T-helper 2 cell (primary cell): ENCODE measurements at places on chromosomes 12 and 14.

DNA sequence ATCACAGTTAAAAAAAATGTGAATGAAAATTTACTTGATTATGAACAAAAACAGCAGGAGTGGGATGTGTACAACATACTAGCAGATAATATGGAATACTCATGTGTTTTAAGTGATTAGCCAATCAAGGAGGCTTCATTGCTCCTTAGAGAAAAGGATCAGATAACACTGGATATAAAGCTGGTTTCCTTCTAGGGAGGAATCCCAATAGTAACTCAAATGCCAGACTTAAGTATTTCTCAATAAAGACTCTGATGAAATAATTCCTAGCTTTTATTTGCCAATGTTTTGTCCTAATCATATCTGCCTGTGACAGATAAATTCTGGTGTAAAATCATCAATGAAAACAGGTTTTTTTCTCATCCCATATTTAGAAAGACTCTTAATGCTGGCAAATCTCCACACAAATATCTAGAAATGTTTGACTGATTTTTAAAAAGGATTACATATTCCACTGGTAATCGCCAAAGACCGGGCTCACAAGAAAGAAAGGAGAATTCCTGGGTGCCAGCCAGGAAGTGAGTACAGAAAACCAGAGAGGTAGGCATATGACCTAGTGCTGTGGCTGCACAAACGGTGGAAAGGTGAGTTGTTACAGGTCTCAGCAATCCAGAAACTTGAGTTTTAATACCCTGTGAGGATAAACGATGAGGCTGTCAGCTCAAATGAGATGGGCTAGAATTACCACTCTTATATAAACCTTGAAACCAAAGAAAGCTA lies 108.6 kb upstream of the TTC7B start:
- DNase-seq, result no peak

DNA sequence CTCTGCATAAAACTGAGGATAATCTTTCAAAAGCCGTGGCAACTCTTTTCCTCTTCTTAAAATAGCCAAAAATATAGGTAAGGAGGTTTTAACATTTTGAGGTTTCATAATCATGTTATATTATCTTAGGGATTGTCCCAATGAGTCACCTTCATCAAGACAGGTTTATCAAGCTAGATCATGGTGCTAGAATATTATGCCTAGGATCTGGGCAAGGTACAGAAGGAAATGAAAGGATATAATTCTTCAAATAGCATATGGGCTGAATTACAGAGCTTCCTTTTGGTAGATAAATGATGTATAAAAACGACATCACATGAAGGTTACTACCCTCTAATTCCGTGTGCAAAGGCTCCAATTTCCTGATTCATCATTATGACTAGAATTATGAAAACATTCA lies 28.6 kb upstream of the TBC1D15 start:
- DNase-seq, result no peak

DNA sequence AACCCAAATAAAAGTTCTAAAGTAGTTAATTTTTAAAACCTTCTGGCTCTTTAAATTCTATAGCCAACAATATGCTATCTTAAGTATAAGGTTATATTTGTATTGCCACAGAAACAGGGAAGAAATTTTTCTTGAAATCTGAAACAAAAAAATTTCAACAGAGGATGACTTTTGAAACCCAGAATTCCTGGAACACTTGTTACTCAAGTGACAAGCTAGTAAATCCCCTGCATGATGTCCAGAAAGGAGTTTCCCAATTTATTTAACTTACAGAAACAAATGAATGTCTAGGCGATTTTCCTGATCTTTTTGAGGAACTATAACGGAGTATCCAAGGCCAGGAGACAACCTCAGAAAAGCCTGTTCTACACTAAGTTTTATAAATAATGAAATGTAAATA lies 69.6 kb downstream of the SLC41A2 start:
- DNase-seq, result no peak

DNA sequence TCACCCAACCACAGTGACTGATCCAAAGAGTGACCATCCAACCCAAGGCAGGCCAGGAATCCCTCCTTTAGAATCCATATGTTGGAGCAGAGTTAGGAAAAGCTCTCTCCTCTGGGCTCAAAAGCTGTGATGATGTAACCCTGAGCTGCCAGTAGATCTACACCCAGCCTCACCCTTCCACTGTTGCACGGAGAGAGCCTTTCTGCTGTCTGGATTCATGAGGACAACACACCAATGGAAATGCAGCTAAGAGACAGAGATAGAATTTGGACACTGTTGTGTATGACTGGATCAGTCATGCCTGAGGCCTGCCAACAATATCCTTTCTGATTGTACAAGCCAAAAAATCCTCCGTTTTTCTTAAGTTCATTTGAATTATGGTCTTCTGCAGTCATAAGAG lies 4.4 kb upstream of the OR6J1 start:
- no peak for DNase-seq

DNA sequence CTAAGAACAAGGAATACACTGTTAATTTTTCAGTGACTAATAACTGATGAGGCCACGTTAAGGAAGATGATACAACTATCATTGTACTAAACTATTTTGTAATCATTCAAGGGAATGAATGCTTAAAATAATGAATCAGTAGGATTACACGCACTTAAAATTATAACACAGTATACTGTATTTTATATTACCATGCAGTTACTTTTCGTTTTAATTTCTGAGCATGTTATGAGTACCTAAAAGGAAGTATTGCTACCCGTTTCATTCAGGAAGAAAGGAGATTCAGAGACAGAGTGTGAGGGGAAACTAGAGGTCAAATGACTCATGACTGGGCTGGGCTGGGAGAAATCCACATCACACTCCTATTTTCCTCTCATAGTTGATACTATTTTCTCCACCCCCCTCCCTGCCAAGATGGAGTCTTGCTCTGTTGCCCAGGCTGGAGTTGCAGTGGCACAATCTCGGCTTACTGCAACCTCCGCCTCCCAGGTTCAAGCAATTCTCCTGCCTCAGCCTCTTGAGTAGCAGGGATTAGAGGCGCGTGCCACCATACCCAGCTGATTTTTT lies 202.0 kb downstream of the PPM1H start:
- DNase-seq, result no peak

GRCh38 chr12:120866108-120866507 lies 38.0 kb downstream of the SPPL3 start:
- DNase-seq, result no peak

- no peak for DNase-seq
Measured at GRCh38 chr14:101025696-101026095, 122.2 kb upstream of the RTL1 start.

GRCh38 chr14:72619111-72619571 lies 274.8 kb downstream of the DPF3 start:
- no peak for DNase-seq

- no peak for DNase-seq
Measured at GRCh38 chr12:93059288-93059687, 130.2 kb upstream of the EEA1 start.

GRCh38 chr12:100789146-100789545 lies 5.4 kb upstream of the ANO4 start:
- no peak for DNase-seq

GRCh38 chr14:44300916-44301315 lies 206.2 kb downstream of the FSCB start:
- DNase-seq, result no peak

- DNase-seq, result no peak
Measured at GRCh38 chr14:102696856-102697495, 80.3 kb upstream of the TRAF3 start.

DNA sequence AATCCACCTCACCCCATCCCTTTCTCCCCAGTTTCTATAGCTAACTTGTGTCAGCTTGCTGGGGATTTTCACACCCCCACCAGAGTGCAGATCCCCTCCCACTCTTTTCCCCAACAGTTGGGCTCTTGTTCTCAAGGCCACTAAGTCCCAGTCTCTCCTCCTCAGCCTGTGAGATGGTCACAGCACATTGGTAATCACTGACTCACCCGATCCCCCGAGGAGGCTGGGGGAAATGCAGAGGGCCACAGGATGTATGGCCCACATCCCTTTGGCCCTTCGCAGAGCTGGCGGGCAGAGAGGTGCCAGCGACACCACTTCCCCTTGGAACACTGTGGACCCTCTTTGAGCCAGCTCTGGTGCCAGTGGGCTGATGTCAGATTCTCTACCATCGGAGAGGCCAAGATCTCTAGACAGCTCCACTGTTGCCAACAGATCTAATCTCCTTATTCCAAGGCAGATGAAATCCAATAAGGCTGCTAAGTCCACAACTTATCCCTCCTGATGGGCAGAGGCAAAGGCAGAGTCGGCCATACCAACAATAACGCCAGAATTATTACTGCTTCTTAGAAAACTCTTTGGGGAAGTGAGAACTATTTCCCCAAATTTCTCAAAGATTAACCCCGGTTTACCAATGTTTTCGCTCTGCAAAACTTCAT lies 1.6 kb downstream of the FMNL3 start:
- DNase-seq, result no peak

DNA sequence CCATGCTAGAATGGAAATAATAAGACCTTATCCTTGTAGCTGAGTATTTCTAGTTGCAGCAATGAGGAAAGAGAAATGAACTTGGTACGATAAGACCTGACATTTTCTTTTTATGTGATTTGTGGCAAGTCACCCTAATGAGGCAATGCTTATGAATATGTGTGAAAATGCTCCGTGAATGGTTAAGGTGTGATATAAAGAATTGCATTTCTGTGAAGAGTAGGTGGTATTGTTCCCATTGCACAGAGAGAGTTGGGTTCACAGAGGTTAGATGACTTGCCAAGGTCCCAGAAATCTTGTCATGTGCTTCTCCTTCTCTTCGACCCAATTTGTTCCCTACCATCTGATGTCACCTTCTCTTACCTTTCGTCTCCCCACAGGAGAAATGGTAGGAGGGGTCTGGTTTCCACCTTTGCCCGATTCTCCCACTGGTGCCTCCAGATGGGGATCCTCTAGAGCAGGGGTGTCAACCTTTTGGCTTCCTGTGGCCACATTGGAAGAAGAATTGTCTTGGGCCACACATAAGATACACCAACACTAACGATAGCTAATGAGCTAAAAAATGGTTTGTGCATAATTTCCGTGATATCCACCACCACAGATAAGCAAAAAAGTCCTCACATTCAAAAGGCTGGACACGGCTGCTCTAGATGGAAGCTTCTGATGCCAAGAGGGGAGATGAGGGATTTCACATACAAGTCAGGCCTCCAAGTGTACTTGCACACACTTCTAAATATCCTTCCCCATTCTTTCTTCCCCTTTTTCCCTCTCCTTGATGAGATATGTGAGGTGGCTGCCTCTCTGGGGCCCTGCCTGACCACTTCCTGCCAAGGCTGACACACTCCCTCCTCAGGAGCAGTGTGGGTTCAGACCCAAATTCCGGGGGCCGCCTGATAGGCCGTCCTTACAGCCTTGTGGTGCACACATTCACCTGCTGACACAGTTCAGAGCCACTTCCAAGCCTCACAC lies 96.1 kb downstream of the PLXNC1 start:
- peak; percentile 70 for DNase-seq

DNA sequence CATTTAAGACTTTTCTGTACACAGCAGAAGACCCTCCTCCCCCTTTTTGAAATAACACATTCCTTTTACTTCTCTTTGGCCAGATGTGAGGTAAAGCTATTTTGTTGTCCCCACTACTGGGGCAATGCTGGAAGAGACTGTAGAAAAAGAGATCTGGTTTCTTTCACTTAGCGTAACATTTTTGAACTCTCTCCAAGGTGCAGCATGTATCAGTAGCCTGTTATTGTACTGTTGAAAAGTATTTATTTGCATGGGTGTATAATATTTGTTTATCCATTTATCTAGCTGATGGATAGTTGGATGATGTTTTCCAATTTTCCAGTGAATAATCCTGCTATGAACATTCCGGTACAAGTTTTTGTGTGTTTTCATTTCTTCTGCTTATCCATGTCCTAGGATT lies 335.2 kb downstream of the SOX5 start:
- no peak for DNase-seq

DNA sequence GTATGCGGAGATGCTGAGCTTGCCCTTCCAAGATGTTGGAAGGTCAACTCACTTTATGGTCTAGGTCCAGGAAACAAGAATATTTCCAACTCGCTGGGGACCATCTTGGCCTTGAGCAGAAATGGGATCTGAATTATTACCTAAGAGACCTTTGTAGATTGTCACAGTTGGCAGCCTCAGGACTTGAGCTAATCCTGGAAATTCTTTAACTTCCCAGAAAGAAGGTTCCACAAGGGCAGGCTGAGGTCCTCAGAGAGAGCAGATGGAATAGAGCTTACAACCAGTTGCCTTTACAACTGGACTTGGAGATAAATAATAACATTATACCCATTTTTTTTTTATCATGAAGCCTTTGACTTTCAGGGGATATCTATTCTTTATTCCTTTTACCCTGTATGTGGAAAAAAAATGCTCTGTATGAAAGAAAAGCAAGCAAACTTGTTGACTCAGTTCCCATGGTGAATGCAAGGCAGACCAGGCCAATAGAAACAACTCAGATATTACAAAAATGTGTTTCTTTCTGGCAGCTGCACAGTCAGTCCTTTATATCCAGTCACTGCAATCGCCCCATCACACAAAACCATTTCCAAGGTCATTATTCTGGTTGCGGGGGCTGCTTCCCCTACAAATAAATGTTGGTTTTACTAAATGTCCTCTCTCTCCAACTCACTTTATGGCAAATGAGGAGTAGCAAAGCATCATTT lies 401.4 kb downstream of the ZFP36L1 start:
- no peak for DNase-seq

- DNase-seq, result no peak
Measured at GRCh38 chr12:105640761-105641160, 310.3 kb downstream of the C12orf75 start.

- DNase-seq, result no peak
Measured at GRCh38 chr12:80222261-80222660, 122.9 kb downstream of the OTOGL start.

DNA sequence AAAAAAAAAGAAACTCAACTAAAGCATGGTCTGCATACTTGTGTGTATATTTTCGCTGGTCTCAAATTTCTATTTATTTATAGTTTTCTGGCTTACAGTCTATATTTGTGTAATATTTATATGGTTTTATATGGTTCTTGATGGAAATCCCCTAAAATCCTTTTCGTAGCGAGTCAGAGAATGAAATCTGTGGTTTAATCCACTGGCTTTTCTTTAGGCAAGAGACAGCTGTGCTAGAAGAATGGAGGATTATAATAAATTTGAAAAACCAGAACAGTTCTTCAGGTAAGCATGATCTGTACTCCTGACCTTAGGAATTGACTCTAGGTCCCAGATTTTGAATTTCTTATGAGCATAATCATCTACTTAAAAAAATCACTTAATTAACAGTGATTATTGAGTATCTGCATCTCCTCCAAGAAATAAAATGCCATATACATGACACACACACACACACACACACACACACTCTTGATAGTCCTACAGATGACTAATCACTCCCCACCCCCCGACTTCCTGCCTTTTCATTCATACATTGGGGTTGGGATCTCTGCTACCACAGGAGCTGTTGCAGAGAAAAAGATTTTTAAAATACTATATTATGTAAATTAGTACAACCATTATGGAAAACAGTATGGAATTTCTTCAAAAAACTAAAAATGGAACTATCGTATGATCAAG lies 113.4 kb downstream of the CRADD start:
- DNase-seq, result no peak
